ENCODE measurements at places on chromosomes 12 and 14. TPM values are rescaled to one million over a fixed set of nuclear protein-coding genes. Genes with fewer than 3 reads are reported as not detected.

The DHRS2 gene
- not detected for total RNA-seq

The MSI1 gene
- total RNA-seq: not detected

DNA sequence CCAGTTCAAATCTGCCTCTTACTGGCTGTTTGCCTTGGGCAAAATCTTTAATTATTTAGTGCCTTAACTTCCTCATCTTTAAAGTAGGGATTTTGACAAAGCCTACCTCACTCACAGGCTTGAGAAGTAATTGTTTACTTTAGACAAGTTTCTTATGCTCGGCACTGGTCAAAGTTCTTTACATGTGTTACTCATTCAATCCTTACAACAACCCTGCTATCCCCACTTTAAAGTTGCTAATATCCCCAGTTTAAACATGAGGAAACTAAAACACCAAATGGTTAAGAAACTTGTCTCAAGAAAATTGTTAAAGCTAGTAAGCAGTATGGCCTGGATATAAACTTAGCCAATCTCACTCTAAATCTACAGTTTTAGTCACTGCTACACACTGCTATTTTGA lies 204.0 kb upstream of the AVPR1A start:
- peak; percentile 7 for DNase-seq

GRCh38 chr12:44488180-44488579 lies 387.9 kb downstream of the NELL2 start:
- no peak for DNase-seq

DNA sequence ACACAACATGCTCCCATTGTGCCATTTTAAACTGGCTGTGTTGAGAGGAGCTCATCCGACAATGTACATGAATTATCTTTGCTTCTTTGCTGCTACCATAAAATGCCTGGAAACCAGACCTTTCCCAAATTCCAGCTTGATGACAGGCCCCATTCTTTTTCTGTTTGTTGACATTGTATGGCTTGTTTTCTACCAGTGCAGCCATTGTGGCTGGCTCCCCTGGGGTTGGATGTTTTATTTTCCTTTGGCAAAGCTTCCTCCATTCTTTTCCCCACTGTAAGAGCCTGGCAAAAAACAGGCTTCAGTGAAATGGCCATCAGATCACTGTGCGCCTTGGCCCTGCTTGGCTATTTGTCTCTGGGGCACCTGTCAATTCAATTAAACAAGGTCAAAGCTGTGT lies 532.5 kb downstream of the VRK1 start:
- DNase-seq: no peak

DNA sequence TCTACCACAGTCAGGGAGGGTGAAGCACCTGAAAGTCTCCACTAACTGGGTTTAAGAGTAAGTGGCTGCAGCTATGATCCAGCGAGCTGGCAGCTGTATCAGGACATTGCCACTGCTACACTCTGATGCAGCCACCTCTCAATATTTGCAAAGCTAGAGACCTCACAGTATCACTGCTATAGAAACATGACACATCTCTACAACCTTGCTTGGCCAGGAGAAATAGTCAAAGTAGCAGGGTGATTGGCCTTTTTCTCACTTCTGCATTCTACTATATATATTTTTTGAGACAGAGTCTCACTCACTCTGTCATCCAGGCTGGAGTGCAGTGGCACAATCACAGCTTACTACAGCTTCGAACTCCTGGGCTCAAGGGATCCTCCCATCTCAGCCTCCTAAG lies 9.3 kb upstream of the FMNL3 start:
- DNase-seq: no peak

- DNase-seq: no peak
Measured at GRCh38 chr12:48151103-48151771, 6.1 kb downstream of the ASB8 start.

GRCh38 chr14:49508124-49508523 lies 78.1 kb downstream of the RPS29 start:
- no peak for DNase-seq

GRCh38 chr14:104845033-104845666 lies 19.9 kb upstream of the CEP170B start:
- DNase-seq: no peak

GRCh38 chr12:15222219-15222618 lies 1.0 kb upstream of the RERG start:
- DNase-seq: no peak

- no peak for DNase-seq
Measured at GRCh38 chr14:94077111-94077821, 3.7 kb downstream of the DDX24 start.

GRCh38 chr12:10562306-10562933 lies 51.0 kb downstream of the MAGOHB start:
- DNase-seq: peak; percentile 62

- no peak for DNase-seq
Measured at GRCh38 chr14:104993306-104993705, 7.7 kb downstream of the CLBA1 start.

- peak; percentile 3 for DNase-seq
Measured at GRCh38 chr12:97886511-97887176, 424.0 kb downstream of the RMST start.

DNA sequence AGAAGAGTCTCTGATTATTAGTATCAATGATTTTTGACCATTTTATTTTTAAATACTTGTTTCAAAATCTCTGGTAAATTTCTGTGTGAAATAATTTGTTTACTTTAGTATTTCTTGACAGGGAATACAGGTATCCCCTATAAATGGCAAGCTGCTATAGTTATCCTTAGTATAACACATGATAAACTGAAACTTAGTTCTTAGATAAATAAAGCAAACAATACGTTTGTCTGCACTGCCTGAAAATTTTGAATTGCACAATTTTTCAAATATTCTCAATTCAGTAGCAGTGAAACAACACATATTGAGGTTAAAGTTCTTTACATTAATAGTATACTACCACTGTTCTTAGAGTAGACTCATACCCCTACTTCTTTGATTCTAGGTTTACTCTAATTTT lies 26.9 kb downstream of the CNOT2 start:
- no peak for DNase-seq

GRCh38 chr14:24891987-24892496 lies 157.9 kb downstream of the STXBP6 start:
- DNase-seq: no peak

DNA sequence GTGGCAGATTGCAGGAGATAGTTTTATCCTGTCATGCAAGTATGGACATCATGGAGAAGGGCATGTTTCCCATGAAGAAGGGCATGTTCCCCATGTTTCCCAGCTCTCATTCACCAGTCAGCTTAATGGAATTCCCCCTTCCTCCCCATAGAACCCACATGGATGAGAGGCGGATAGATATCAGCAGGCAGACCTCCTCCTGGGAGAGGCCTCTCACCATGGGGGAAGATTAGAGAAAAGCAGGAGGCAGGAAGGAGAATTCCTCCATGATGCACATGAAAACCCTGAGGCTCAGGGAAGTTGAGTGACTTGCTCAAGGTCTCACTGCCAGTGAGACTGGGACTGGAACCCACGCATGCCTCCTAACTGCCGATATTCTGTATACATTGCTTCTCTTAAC lies 92.9 kb upstream of the FOXN3 start:
- no peak for DNase-seq

GRCh38 chr12:88617352-88617751 lies 37.1 kb upstream of the KITLG start:
- DNase-seq: no peak

DNA sequence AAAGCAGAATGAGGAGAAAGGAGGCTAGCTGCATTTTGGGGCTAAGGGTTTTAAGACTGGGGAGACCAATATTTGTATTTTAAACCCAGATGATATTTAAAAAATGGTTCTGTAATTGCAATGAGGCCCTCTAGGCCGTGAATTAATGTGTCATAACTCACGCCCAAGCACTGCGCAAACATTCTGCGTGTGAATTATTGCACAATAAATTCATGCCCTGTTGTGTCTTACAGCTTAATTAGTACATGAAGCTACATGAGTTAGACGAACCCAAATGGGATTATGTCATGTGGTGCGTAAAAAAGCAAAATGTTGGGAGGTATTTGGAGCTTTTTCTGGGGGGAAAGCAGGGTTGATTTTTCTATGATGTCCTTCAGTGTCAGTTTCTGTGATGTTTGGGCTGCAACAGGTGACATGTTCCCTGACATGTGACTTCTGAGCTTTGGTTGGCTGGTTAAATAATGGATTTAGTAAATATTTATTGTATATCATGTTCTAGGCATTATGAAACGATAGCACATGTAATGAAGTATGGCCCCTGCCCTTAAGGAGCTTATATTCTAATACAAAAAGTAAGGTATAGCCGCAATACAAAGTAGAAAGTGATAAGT lies 30.4 kb upstream of the CISTR start:
- peak; percentile 25 for DNase-seq
